ENCODE measurements at places on chromosomes 4 and X.

GRCh38 chr4:1084394-1084793 is 29.0 kb downstream of the RNF212 start:
- no peak for DNase-seq

- DNase-seq: no peak
Measured at GRCh38 chrX:67613366-67613765, 69.5 kb downstream of the AR start.

DNA sequence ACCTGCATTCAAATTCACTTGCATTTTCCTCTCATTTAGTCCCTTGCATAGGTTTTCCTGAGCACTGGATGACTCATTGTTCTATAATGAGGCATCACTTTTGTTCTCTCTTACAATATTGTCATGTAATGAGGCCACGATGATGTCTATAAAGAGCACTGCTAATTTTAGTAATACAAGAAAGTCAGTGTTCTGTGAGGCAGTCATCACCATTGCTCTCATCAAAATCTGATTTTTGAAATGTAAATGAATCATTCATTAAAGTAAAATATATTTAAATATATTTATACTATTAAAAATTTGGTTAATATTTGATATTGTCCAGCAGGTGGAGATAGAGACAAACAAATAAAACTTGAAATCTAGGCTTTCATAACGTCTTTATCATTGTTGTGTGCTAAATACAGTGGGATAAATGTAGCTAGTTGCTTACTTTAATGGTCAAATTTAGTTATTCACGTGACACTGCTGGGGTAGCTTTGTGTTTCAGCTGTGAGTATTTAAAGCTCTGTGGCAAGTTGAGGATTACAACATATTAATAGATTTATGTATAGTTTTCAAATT is 15.4 kb downstream of the HMGB2 start:
- peak; percentile 18 for DNase-seq

- no peak for DNase-seq
Measured at GRCh38 chr4:140363051-140363450, 10.4 kb upstream of the SCOC start.

GRCh38 chr4:88745581-88746163 is 48.0 kb upstream of the NAP1L5 start:
- no peak for DNase-seq

GRCh38 chr4:110042545-110043517 is 130.1 kb downstream of the EGF start:
- peak; percentile 21 for DNase-seq

DNA sequence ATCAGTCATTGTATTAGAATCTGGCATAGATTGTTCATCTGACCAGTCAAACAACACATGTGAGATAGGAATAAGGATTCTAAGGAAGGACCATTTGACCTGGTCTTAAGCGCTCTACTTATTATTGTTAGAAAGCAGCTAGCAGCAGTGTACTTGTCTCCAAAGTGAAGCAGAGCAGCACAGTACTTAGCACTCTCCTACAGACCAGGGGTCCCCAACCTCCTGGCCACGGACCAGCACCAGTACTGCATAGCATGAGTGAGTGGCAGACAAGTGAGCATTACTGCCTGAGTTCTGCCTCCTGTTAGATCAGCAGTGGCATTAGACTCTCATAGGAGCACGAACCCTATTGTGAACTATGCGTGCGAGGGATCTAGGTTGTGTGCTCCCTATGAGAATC is 135.9 kb upstream of the SPRY1 start:
- DNase-seq: no peak

GRCh38 chr4:112633477-112634235 is 3.1 kb downstream of the ZGRF1 start:
- peak; percentile 56 for DNase-seq

- no peak for DNase-seq
Measured at GRCh38 chr4:146176891-146177290, 1.4 kb downstream of the LSM6 start.

DNA sequence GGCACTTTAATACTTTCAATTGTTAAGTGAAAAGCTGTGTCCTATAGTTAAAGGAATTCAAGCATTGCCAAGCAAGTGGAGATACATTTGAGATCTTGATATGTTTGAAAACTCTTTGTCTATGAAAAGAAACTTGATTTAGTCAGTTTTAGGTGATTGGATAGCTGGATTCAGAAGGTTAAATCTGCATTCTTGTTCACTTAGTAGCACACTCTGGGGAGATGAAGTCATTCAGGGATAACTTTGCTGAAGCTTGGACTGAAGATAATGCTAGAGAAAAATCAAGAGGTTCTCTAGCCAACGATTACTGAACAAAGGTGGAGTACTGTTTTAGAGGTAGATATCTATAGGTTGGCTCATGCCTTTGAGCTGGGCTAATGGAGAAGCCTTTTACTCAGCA is 90.6 kb downstream of the DCAF8L2 start:
- DNase-seq: no peak

DNA sequence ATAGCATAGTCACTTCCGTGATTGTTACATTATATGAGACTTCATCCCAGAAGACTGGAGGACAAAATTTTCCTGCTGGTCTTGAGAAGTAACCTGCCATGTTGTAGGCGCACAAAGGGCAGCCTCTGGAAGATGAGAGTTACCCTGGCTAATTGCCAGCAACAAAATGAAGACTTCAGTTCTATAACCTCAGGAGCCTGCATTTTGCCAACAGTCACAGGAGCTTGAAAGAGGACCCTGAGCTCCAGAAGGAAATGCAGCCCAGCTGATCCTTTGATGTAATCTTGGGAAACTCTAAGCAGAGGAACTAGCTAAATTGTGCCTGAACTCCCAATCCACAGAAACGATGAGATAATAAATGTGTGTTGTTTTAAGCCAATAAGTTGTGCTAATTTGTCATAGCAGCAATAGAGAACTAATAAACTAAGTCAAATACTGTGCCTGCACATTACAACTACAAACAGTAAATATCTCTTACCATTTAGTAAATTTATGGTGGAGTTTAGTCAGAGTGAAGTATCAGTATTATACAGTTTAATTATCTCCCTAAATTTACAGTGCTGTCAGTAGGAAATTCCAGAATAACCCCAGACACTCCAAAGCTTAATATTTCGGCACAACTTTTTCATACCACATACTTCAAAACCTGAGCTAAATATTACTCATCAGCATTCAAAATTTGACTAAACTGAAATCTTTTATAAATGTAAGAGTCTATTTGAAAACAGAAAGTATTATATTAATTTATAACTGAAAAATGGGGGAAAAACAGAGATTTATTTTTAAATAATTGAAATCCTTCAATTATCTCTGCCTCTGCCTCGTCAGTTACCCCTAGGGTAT is 90.1 kb upstream of the MAPK10 start:
- DNase-seq: peak; percentile 75

DNA sequence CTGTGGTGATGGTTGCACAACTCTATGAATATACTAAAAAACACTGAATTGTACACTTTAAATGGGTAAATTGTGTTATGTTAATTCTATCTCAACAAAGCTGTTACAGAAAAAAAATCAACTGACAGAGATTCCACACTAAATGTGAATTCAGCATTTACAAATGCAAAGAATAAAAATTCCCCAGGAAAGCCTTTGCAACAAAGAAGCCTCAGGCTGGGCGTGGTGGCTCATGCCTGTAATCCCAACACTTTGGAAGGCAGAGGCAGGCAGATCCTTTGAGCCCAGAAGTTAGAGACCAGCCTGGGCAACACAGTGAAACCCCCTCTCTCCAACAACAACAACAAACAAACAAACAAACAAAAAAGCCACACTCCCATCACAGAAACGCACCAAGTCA is 8.9 kb downstream of the BCLAF3 start:
- DNase-seq: no peak

All from mesendoderm (in vitro differentiated cells).